ENCODE measurements at places on chromosomes 2 and 18. TPM values are rescaled to one million over a fixed set of nuclear protein-coding genes. Genes with fewer than 3 reads are reported as not detected.

GRCh38 chr2:18566145-18566769 is 5.8 kb upstream of the RDH14 start:
- no peaks in the 10 kb centered on the region for H3K36me3 ChIP-seq
- no peaks in the 10 kb centered on the region for H3K27me3 ChIP-seq
- H3K27ac ChIP-seq, result no peak overlapping the region
- peaks cover 2% of the 10 kb centered on the region for H3K4me1 ChIP-seq
- no peak overlapping the region for H3K4me3 ChIP-seq
- no peak for DNase-seq

GLI2 gene
- not detected for total RNA-seq

DNA sequence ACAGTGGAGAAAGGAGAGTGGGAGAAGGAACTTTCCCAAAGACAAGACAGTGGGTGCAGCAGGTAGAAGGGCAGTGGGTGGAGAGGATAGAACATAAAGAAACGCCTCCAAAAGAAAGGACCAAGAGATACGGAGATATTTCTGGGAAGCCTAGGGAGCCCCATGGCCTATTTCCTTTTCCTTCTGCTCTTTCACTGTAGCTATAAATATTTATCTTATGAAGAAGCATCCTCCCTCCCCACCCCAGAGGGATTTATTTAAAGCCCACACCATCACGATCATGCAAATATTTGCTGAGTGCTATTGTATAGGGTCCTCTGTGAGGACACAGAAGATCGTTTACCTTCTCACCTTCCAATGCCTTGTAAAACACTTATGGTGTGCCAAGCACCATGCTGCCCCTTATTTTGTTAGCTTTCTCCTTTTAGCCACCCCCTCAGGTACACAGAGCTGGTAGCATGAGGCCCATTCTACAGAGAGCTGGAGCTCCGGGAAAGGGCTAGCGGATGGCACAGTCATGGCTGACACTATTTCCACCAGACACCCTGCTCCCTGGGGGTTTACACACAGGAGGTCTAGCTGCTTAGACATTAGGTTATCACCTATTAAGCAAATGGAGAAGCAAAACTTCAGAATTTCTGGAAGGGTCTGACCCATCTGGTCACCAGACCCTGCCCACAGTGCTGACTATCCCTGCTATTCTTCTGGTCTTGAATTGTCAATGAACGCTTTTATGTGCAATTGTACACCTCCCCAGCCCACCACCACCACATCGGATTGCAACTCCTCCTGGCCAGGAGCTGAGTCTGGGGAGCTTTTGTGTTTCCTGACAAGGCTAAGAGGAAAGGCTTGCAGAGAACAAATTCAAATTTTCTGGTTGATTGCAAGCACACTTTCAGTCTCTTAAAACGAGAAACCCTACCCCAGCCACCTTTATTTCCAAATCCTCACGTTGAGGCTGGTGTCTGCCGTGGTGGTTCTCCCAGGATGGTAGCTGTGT is 91.8 kb upstream of the KLF7 start:
- no peak for DNase-seq
- H3K27ac ChIP-seq, result no peak overlapping the region
- H3K4me3 ChIP-seq, result no peak overlapping the region

AOX1 gene
- not detected for total RNA-seq

GRCh38 chr2:72182547-72182946 is 34.9 kb upstream of the CYP26B1 start:
- DNase-seq, result no peak
- H3K27ac ChIP-seq, result no peak overlapping the region
- no peaks in the 10 kb centered on the region for H3K27me3 ChIP-seq
- no peak overlapping the region for H3K4me3 ChIP-seq
- H3K36me3 ChIP-seq, result no peaks in the 10 kb centered on the region

DNA sequence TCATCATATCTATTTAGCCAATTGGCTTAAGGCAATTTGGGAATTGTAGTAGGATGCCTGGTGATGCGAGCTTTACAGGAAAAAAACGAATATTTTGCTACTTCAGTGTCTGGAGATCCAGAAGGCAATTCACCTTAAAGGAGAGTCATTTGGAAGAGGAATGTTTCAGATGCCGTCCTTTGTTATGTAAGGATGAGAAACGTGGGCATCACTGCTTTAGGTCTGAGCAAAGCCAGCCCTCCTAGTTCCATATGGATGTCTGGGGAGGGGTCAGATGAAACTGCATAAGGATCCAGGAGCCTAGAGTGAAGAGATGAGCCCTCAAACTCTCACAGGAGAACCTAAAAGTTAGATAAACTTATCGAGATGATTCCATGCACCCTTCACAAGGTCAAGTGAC is 30.9 kb upstream of the DOCK10 start:
- H3K4me1 ChIP-seq, result no peaks in the 10 kb centered on the region
- H3K4me3 ChIP-seq, result no peak overlapping the region
- H3K27ac ChIP-seq, result no peak overlapping the region
- DNase-seq, result no peak
- H3K36me3 ChIP-seq, result no peaks in the 10 kb centered on the region
- no peaks in the 10 kb centered on the region for H3K27me3 ChIP-seq

CGREF1 gene
- 2.7 TPM for total RNA-seq

GRCh38 chr2:112606547-112606946 is 22.1 kb downstream of the CHCHD5 start:
- no peak overlapping the region for H3K4me3 ChIP-seq
- no peak overlapping the region for H3K27ac ChIP-seq
- no peaks in the 10 kb centered on the region for H3K27me3 ChIP-seq
- H3K36me3 ChIP-seq, result no peaks in the 10 kb centered on the region

GRCh38 chr2:195945056-195945455 is 123.6 kb downstream of the DNAH7 start:
- no peak overlapping the region for H3K27ac ChIP-seq
- no peak overlapping the region for H3K4me3 ChIP-seq
- no peak for DNase-seq
- no peaks in the 10 kb centered on the region for H3K4me1 ChIP-seq

DNA sequence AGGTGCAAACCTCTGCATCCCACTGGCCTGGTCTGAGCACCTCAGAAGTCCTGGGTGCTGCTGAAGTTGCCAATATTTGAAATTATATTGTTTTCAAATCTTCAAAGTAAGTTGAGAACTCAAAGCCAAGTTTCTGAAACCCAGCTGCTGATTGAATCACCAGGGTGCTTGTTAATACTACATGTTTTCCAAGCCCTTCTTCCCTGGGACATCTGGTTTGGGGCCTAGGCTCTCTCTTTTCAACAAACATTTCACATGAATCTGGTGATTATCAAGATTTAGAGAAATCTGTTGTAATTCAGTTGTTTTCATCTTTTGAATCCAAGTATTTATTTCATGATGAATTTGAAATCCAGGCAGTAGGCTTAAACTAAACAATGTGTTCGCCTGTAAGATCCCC is 24.4 kb downstream of the MLPH start:
- DNase-seq, result no peak
- H3K4me1 ChIP-seq, result no peaks in the 10 kb centered on the region
- no peaks in the 10 kb centered on the region for H3K27me3 ChIP-seq
- no peaks in the 10 kb centered on the region for H3K36me3 ChIP-seq
- no peak overlapping the region for H3K27ac ChIP-seq

DNA sequence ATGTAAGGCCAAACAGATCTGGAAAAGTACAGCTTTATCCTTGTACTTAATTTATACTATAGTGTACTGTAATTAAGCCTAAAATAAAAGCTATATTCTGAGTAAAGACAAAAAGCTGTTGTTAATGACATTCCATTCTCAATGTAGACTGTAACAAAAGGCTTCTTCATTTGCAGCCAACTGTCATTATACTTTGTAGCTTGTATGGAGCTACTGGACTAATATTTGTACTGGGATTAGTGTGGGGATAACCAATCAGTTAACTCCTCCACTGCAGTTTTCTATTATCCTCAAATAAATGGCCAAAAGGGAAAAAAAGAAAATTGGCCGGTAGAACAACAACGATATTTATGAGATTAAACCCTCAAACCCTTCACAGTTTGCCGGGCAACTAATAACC is 66.5 kb downstream of the STK39 start:
- H3K36me3 ChIP-seq, result peaks cover 6% of the 10 kb centered on the region
- H3K27me3 ChIP-seq, result no peaks in the 10 kb centered on the region

ACVR2A gene
- total RNA-seq, result 2.5 TPM

DNA sequence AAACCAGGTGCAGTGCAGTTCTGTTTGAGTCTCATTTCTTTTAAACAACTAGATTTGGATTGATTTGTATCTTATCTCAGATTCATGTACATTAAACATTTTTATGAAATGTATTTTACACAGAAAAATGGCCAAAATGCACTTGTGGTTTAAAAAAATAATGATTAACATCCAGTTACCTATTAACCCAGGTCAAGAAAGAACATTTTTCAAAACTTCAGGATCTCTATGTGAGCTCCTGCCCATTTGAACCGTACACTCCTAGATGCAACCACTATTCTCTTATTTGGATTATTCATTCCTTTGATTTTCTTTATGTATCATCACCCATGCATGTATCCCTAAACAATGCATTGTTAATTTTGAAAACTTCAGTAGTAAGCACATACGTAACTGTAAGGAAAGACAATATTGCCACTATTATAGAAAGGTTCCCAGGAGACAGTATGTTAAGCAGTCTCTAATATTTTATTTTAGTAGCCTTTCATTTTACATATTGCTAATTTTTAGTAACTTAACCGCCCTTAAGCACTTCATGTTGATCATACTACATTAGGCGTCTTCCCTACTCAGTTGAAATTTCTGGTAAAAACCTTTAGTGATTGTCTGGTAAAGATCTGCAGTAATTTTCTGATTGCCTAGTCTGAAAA is 22.7 kb downstream of the RNF138 start:
- H3K36me3 ChIP-seq, result peaks cover 18% of the 10 kb centered on the region
- H3K4me3 ChIP-seq, result no peak overlapping the region
- no peaks in the 10 kb centered on the region for H3K27me3 ChIP-seq
- peaks cover 10% of the 10 kb centered on the region for H3K4me1 ChIP-seq
- no peak overlapping the region for H3K27ac ChIP-seq

TMEM178A gene
- not detected for total RNA-seq

GRCh38 chr18:46215902-46216723 is 111.9 kb downstream of the HAUS1 start:
- peaks cover 5% of the 10 kb centered on the region for H3K36me3 ChIP-seq
- no peak overlapping the region for H3K27ac ChIP-seq
- no peaks in the 10 kb centered on the region for H3K27me3 ChIP-seq
- no peak overlapping the region for H3K4me3 ChIP-seq
- no peak for DNase-seq

GRCh38 chr2:172091000-172091641 is 5.8 kb downstream of the DLX1 start:
- H3K36me3 ChIP-seq, result no peaks in the 10 kb centered on the region
- H3K27ac ChIP-seq, result no peak overlapping the region
- peaks cover 45% of the 10 kb centered on the region for H3K4me1 ChIP-seq
- DNase-seq, result no peak
- no peak overlapping the region for H3K4me3 ChIP-seq

GRCh38 chr2:147709655-147710054 is 135.2 kb upstream of the ACVR2A start:
- no peaks in the 10 kb centered on the region for H3K27me3 ChIP-seq
- no peak for DNase-seq
- no peaks in the 10 kb centered on the region for H3K36me3 ChIP-seq
- H3K27ac ChIP-seq, result no peak overlapping the region
- H3K4me3 ChIP-seq, result no peak overlapping the region

- H3K4me1 ChIP-seq, result no peaks in the 10 kb centered on the region
- no peak overlapping the region for H3K27ac ChIP-seq
- peaks cover 61% of the 10 kb centered on the region for H3K36me3 ChIP-seq
- DNase-seq, result no peak
- H3K27me3 ChIP-seq, result no peaks in the 10 kb centered on the region
Observed at GRCh38 chr2:233464531-233465240, 101.9 kb downstream of the USP40 start.

DNAJC5G gene
- total RNA-seq, result not detected

DNA sequence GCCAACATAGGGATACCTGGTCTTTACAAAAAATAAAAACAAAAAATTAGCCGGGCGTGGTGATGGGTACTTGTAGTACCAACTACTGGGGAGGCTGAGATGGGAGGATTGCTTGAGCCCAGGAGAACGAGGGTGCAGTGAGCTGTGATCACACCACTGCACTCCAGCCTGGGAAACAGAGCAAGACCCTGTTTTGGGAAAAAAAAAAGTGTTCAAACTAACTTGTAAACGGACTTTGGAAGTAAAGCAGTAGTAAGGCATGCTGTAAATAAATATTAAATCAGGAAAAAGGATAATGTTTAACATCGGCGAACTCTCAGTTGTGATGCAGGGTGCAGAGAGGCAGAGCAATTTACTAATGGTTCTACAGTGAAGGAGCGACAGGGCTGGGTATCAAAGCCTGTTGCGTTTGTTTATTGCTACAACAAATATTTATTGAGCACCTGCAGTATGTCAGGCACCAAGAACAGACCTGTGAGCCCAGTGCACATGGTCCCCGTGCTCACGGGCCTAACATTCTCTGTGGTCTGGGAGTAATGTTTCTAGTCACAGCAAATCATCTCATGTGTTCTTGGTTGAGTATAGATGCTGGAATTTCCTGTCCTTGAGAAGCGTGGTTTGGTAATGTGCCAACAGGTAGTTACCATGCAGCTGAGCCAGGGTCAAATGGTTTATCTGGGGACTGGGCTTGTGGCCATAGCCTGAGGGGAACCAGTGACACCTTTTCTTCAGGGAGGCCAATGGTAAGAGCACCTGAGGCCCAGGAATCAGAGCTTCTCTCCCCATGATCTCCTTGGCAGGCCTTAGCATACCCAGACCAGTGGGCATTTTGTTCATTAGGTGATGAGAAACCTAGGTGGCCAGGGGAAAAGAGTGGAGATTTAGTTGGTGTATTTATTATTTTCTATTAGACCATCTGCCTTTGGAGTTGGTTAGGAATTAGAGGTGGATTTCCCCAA is 27.9 kb upstream of the GREB1 start:
- H3K27me3 ChIP-seq, result no peaks in the 10 kb centered on the region
- H3K4me1 ChIP-seq, result no peaks in the 10 kb centered on the region
- H3K36me3 ChIP-seq, result no peaks in the 10 kb centered on the region

DNA sequence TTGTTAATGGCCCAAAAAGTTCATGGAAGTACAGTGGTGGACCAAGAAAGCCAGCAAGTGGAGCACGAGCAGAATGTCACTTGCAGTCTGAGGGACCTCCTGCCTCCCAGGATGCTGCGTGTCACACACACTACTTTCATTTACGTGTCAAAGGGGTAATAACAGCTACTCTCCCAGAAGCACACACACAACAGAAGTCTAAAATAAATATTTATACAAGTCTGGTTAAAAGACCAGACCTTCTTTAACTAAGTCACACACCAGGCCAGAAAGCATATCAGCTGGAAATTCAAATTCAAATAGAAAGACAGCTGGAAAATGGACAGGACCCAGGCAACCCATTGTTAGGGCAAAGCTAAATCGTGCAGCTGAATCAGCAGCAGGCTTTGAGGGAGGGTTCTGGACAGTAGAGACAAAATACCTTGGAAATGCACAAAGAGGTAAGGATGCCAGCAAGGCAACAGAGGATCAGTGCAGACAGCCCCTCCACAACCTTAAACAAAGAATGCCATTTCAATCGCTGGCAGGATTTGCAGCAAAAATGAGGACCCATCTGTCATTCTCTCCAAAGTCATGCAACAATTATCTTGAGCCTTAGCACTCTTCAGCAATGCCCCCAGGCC is 160.5 kb downstream of the TMEM163 start:
- H3K4me1 ChIP-seq, result no peaks in the 10 kb centered on the region
- H3K4me3 ChIP-seq, result no peak overlapping the region
- no peaks in the 10 kb centered on the region for H3K36me3 ChIP-seq
- no peak overlapping the region for H3K27ac ChIP-seq
